ENCODE measurements at places on chromosomes 1 and 21.

DNA sequence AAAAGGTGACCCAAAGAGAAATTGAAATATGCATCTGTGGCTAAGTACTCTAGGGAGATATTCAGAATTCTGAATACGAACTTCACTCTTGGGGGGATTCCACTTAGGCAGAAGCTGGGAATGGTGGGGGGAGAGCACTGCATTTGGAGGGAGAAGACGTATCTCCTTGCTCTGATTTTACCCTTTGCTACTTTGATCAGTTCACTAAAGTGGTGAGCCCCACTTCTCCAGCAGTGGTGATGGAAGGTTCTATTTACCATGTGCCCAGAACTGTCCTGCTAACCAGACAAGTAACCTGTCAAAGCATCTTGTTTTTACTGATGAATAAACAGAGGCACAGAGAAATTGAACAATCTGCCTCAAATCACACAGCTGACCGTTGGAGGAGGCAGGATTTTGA is 483.4 kb downstream of the SIPA1L2 start:
- no peak for DNase-seq

DNA sequence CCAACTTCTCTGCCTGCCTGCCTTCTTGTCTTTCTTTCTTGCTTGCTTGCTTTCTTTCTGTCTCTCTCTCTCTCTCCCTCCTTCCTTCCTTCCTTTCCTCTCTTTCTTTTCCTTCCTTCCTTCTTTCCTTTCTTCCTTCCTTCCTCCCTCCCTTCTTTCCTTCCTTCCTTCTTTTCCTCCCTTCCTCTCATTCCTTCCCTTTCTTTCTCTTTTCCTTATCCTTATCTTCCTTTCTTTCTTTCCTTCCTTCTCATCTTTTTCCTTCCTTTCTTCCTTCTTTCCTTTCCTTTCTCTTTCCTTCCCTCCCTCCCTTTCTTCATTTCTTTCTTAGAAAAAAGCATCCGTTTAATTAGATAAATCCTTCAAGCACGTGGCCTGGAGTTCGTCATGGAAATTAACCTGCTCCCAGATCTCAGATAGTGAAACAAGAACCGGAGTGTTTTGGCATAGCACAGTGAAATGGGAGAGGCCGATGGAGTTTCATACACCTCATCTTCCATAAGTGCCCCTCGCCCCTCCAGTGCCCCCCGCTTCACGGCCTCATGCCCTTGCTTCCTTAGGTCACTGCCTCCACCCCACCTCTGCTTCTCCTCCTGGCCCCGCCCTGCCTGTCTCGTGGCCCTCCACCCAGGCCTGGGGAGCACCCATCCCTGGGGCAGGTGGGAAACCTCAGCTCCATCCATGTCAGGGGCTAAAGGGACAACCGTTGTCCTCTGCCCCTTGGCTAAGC is 11.3 kb downstream of the CASZ1 start:
- DNase-seq, result no peak

- no peak for DNase-seq
Observed at GRCh38 chr1:74199504-74199903, 1.5 kb downstream of the FPGT start.

GRCh38 chr21:44596068-44596725 is 3.9 kb upstream of the KRTAP10-6 start:
- no peak for DNase-seq

DNA sequence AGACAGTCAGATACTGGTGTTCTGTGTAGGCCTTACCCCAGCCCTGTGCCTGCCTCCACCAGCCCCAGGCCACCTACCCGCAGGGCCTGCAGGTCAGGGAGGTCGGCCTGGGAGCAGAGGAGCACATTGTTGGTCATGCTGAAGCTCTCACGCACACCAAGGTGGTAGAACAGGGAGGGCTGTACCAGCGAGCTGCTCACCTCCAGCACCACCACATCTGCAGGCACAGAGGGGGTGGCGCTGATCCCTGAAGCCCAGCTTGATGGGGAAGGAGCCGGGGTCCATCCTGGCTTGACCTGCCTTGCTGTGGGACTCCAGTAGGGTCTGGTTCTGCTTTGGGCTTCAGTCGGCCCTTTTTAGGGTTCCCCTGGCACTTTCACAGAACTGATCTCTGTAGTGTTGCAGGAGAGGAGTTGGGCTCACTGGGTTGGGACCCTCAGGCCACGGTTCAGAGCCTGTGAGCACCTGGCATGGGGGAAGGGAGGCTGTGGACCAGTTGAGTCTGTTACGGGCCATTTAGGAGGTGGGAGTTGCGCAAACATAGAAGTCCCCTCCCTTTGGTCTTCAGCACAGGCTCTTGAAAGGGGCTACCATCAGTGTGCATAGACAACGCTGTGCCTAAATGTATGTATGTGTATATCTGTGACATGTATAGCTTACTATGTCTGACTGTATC is 1.9 kb downstream of the MAP3K6 start:
- no peak for DNase-seq

Measured in retina (tissue), 1 donor.